ENCODE measurements at places on chromosomes 11 and 22.

DNA sequence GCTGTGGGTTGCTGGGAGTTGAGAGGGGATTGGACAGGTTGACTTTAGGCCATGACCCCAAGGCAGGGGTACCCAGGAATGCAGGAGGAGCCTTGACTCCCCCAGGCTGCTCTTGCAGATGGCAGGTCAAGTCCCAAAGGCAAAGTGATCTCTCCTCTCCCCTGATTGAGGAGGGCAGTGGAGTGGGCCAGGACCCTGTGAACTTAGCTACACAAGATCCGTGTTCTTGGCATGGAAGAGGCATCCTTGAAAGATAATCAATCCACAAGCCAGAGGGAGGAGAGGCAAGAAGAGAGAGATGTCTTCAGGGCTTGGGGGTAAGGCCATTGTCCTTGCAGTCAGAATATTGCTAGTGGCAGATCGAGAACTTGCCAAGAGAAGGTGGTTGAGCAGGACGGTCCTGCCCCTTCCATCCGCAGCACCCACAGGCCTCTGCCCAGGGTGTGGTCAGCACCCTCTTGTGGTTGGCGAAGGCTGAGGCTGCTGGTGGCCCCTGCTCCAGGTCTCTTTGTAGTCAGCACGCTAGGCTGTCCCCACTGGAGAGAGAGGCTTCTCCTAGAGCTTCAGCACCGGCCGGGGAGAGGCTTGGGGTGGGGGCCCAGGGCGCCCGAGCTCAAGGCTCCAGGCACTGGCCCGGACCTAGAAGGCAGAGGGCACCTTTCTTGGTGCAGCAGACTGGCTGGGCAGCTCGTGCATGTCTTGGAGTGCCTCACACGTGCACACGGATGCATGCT, 45.4 kb downstream of the KCNC1 start:
- DNase-seq = no peak

- no peak for DNase-seq
These were observed 293.1 kb downstream of the KIRREL3 start for GRCh38 chr11:126707498-126707897.

DNA sequence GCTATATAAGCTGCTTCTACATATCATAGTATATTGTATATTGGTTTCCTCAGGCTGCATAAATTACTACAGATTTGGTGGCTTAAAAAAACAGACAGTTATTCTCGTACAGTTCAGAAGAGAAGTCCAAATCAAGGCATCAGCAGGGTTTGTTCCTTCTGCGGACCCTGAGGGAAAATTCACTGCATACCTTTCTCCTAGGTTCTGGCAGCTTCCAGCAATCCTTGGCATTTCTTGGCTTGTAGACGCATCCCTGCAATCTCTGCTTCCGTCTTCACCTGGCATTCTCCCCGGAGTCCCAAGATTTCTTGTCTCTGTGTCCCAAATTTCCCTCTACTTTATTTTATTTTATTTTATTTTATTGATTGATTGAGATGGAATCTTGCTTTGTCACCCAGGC, 142.8 kb downstream of the COMMD9 start:
- no peak for DNase-seq

- no peak for DNase-seq
These were observed 1.8 kb downstream of the BCL9L start for GRCh38 chr11:118923721-118924587.

DNA sequence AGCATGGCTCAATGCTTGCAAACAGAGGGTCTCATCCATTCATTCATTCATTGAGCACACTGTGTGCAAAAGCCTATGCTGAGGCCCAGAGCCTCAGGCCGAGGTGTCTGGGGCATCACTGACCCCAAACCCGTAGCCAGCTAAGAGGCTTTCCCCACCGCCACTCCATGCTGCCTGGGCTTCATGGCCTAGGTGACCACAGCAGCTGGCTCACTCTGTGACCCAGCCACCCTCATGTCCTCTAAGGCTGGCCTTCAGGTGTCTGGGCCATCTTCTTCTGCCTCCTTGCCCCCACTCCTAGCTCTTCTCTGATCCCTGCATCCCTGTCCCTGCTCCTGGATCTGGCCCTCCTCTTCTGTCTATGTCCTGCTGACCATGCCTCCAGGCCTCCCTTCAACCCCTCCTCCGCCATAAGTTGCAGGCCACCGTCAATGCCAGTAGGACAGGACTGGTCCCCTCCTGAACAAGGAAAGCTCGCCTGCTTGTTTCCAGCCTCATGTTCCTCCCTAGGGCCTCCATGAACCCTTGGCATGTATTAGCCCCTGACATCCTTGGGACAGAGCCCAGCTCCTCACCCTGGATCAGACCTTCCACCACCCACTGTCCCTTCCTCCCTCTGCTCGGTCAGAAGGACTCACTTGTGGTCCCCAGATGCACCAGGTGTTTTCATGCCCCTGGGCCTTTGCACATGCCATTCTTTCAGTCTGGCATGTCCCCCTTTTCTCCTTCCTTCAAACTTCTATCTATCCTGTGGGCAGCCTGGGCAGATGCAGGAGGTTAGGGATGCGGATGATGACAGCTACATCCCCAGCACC, 92.8 kb downstream of the MYEOV start:
- DNase-seq = no peak

DNA sequence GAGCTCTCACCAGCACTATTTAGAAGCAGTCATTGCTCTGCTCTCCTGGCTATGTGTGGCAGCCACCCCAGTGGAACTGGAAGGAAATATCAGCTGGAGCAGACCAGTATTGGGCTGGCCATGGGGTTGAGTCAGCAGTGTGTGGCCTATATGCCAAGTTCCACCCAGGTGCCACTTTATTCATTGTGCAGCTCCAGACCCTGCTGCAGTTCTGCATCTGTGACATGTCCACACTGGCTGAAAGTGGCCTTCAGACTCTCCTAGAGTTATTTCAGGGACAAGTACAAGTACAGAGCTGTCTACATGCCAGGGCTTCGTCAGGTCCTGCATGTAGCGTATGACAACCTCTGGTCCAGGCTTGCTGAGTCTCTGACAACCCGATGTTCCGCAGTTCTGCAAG, 55.2 kb downstream of the CABIN1 start:
- DNase-seq = no peak

DNA sequence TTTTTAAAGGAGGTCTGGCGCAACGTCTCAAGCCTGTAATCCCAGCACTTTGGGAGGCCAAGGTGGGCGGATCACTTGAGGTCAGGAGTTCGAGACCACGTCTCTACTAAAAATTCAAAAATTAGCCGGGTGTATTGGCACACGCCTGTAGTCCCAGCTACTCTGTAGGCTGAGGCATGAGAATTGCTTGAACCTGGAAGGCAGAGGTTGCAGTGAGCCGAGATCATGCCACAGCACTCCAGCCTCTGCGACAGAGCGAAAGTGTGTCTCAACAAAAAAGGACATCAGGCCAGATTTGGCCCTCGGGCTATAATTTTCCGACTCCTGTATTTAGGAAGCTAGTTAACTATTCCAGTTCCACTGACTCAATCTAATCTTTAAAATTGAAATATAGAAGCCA, 78.7 kb upstream of the SLC25A18 start:
- DNase-seq = no peak
